ENCODE measurements at places on chromosomes 7 and 10.

GRCh38 chr10:32299354-32299980 is 47.5 kb downstream of the EPC1 start:
- DNase-seq = no peak

- no peak for DNase-seq
These were observed 1043.2 kb upstream of the C7orf33 start for GRCh38 chr7:147547252-147547897.

- DNase-seq = peak; percentile 68
These were observed 719.0 kb downstream of the GRM8 start for GRCh38 chr7:126533715-126534114.

DNA sequence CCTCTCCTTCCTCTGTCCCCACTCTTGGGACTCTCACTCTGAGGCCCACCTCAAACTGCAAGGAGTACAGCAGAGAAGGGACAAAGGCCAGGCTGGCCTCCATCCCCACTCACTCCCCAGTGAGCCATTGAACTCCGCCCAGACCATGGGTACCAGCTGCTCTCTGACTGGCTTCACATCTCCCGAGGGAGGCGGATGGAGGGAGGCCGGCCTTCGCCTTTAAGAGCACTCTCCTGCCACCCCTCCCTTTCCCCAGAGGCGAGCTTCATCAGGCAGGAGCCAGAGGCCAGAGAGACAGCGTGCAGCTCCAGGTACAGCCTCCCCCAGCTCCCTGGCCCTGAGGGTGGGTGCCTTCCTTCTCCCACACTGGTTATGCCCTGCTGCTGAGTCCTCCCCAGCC is 1.8 kb upstream of the LDB3 start:
- peak; percentile 50 for DNase-seq

- no peak for DNase-seq
These were observed 36.5 kb downstream of the NRBF2 start for GRCh38 chr10:63169624-63170023.

GRCh38 chr7:119711104-119711503 is 561.9 kb upstream of the KCND2 start:
- no peak for DNase-seq

DNA sequence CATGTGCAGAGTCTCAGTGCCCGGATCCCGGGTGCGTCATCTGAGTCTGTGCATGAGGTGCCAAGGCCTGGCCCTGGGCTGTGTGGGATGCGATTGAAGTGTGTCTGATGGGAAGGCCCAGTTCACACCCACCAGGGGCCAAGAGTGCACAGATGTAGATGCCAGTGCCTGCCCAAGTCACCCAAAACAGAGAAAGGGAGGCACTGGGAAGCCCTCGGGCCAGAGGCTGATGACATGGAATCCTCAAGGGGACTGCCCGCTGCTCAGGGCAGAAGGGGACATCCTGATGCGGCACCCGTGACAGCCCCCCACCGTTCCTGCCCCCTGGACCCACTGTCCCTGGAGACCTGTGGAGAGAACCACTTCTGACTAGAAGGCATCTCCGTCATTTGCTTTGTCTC is 72.2 kb upstream of the ZNF479 start:
- DNase-seq = no peak

- no peak for DNase-seq
These were observed 5.7 kb downstream of the OSBPL3 start for GRCh38 chr7:24974026-24974832.

GRCh38 chr7:39356172-39356925 is 209.9 kb upstream of the YAE1 start:
- DNase-seq = no peak

GRCh38 chr7:55561690-55562089 is 10.6 kb downstream of the VOPP1 start:
- no peak for DNase-seq

DNA sequence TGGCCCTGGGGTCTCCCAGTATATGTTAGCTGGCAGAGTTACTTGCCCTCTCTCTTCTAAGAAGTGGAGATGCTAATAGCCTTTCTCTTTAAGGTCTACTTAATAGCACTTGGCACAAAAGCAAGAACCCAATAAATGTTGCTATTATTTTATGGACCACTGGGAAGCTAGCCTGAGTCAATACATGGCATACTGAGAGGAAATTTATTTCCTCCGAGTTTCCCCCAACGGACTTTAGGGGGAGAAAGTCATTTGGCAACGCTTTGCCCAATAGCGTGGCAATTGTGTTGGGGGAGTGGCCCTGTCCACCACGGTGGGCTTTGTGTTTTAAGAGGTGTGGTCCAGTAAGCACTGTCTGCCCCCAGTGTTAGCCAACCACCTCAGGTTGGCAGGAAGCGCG is 87.4 kb upstream of the SMNDC1 start:
- no peak for DNase-seq

- DNase-seq = no peak
These were observed 37.7 kb downstream of the BRI3 start for GRCh38 chr7:98319176-98319575.

GRCh38 chr10:5537684-5538083 is 12.9 kb downstream of the CALML3 start:
- DNase-seq = no peak

GRCh38 chr7:55085511-55086412 is 66.9 kb downstream of the EGFR start:
- no peak for DNase-seq
